Pancreas (tissue), 10 donors: ENCODE measurements at places on chromosomes 2 and 18. TPM values are rescaled to one million over a fixed set of nuclear protein-coding genes. Genes with fewer than 3 reads are reported as not detected.

ASB18 gene
- total RNA-seq = not detected

CYP27A1 gene
- total RNA-seq = 8.6 TPM

CROCC2 gene
- total RNA-seq = not detected

RGPD3 gene
- total RNA-seq = not detected

ACTR1B gene
- 49.5 TPM for total RNA-seq

MRO gene
- 0.72 TPM for total RNA-seq

GKN1 gene
- total RNA-seq = not detected

HNRNPLL gene
- total RNA-seq = 15.5 TPM

KCNG2 gene
- not detected for total RNA-seq

MMADHC gene
- 57.5 TPM for total RNA-seq

LIMS3 gene
- 2.0 TPM for total RNA-seq

PPP1R1C gene
- total RNA-seq = 1.6 TPM

CYP27C1 gene
- total RNA-seq = 0.03 TPM
